ENCODE measurements at places on chromosomes 11 and 22.

- no peak for DNase-seq
Measured at GRCh38 chr11:61186504-61186903, 16.8 kb upstream of the PGA3 start.

DNA sequence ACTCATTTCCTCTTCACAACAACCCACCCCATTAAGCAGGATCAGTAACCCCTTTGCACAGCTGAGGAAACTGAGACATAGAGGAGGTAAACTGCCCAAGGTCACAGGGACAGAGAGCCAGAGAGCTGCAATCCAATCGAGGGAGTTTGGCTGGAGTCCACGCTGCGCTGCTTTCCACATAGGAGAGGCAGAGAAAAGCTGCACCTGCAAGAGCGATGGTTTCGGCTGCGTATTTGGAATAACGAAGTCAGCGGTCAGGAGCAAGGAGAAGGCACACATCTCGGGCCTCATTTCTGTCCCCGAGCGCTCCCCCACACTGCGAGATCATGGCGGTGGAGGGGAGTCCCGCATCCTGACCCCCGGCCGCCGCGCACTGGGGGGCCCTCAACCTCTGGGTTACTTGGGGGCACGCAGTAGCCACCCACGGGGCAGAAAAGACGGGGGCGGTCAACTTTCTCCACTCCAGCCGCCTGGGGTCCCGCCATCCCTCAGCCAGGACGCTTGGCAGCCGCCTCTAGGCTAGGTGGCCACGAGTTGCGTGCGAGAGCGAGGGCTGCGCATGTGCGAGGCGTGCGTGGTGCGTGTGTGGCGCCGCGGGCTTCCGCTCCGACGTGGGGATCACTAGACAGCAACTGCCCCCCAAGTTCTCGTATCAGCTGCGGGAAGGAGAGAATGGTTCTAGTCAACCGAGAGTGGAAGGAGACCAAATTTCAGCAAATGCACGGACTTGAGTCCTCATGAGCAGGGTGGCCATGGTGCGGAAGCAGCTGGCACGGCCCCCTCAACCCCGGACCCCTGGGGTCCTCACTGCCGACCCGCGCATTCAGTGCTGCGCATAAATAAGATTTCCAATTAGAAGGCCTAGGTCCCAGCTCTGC lies 42.3 kb upstream of the CLDN5 start:
- no peak for DNase-seq

- DNase-seq = peak; percentile 78
Measured at GRCh38 chr22:28594797-28595462, 84.7 kb downstream of the TTC28 start.

GRCh38 chr22:24148266-24149197 lies 32.8 kb upstream of the SUSD2 start:
- no peak for DNase-seq

GRCh38 chr11:130049328-130049771 lies 20.3 kb upstream of the APLP2 start:
- no peak for DNase-seq
